ENCODE measurements at places on chromosomes 6 and 20.

GRCh38 chr6:2450546-2450945 lies 205.1 kb upstream of the GMDS start:
- DNase-seq, result no peak

DNA sequence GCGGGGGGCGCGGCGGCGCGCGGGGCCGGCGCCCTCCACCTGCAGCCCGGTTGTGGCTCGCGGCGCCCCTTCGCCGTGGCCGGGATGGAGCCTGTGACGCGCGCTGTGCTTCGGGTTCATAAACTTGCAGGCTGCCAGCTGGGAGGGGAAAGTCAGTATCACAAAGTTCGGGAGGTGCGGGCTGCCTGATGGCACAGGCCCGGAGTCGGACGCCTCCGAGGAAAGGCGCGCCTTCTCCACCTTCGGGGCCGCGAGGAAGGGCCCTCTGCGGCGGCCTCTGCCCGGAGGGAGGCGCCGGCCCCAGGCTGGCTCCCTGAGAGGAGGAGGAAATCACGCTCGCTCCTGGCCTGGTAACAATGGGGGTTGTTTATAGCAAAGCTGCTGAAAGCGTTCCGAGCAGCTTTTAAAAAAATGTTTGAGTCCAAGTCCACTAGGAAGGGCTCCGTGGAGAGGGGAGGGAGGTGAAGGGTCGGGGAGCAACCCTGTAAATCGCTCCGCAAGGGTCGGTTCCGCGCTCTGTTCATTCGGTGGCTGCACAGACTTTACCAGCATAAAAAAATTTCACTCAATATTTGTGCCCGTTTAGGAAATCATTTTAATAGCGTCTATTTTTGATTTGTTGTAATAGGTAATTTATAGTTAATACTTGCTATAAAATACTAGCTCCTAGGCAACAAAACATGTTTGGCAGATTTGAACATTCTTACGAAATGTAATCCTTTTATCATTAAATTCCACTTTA lies 1.0 kb downstream of the AFDN start:
- peak; percentile 49 for DNase-seq

GRCh38 chr6:108585359-108585758 lies 24.6 kb downstream of the FOXO3 start:
- no peak for DNase-seq

DNA sequence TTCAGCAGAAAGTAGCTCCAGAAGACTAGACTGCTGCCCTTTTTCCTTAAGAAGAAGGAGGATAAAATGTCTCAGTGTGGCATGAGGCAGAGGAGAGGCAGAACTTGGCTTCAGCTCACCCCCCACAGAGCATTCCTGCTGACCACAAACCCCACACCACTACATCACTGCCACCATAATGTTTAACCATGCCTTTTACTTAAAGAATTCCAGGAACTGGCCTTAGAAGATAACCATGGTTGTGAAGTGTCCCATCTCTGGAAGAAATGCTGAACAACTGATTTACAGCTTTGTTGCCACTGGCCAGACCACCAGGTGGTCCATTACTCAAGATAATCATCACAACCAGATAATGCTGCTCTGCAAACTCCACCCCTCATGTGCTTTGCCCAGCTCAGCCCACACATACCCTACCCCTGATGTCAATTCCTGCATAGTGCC lies 154.1 kb downstream of the CD24 start:
- DNase-seq, result no peak

DNA sequence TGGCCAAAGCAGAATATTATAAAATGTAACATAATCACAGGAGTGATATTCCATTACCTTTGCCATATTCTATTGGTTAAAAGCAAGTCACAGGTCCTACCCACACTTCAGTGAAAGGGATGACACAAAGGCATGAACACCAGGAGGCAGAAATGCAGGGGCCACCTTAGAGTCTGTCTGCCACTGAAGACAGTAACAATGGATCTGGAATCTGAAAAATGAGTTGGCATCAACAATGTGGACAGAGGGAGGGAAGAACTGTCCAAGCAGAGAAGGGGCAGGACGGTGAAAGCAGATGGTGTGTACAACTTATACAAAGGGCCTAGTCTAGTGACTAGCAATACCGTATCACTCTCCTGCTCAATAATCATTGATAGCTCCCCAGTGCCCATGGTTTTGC lies 6.6 kb upstream of the LPIN3 start:
- no peak for DNase-seq

GRCh38 chr20:61127311-61128039 lies 124.6 kb upstream of the CDH4 start:
- DNase-seq, result no peak
